ENCODE measurements at places on chromosomes 4 and X.

DNA sequence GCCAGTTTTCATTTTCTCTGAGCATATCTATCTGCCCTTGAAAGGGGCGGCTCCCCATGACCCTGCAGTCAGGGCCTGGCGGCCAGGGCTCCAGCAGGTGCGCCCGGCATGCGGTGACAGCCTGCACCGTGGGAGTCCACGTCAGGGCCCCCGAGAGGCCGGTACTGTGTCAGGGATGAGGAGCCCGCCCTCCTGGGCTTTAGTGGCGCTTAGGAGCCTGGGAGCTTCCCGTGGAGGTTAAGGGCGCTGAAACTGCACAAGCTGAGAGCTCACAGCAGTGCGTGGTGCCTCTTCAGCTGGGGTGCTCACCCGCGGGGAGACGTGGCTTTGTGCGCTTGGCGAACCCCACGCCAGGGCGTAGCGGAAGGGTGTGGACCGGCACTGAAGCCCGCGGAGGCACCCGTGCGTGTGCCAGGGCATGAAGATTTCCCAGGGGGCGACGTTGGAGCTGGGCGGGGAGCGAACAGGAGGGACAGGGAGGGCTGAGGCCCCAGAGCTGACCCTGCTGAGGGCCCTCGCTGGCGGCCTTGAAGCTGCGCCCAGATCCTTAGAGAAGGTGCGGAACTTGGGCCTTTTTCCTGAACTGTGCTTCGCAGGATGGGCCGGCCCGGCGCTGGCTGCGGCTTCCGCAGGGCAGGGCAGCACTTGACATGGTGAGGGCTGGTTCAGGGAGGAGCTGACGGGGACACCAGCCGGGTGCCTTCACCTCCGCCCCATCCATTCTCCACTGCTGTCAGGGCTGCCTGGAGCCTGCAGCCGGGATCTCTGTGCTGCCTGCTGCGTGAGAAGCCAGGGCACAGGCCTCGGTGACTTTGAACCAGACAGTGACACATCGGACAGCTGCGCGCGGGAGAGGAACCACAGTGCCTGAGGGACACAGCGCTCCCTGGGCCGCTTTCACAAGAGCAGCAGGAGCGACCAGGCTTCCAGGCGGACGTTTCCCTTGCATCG lies 32.9 kb downstream of the HTT-AS start:
- DNase-seq: peak; percentile 75

DNA sequence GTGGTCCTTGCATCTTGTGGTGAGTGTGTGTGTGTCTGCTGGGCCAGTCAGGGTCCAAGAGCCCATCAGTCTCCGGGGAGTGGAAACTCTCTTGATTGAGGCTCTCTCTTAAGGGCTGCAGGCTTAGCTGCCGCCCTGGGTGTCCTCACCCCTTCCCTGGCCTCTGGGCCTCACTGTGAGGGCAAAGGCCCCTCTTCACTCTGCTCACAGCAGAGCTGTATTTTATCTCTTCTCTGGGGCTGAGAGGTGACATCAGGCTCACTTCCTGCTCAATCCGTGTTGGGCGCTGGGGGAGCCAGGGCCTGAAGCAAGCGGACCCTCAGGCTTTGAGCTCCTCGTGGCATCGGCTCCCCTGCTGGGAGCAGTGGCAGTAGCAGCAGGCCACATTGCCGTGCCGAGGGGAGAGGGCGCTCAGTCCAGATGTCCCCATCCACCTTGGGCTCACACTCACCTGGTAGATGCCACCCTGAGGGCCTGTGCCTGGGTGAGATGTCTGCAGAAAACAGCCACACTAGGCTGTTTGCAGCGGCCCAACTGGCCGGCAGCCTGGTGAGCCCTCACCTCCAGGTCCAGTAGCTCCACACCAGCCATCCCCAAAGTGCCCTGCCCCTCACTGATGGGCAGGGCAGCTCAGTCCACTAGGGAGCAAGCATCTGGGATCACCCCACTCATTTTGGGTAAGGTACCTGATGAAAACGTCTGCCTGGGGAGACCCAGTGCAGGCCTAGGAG lies 24.7 kb upstream of the PRPS1 start:
- DNase-seq: no peak

GRCh38 chr4:186746581-186746980 lies 22.9 kb upstream of the FAT1 start:
- no peak for DNase-seq

GRCh38 chr4:6324999-6325787 lies 55.5 kb downstream of the WFS1 start:
- DNase-seq: peak; percentile 76

DNA sequence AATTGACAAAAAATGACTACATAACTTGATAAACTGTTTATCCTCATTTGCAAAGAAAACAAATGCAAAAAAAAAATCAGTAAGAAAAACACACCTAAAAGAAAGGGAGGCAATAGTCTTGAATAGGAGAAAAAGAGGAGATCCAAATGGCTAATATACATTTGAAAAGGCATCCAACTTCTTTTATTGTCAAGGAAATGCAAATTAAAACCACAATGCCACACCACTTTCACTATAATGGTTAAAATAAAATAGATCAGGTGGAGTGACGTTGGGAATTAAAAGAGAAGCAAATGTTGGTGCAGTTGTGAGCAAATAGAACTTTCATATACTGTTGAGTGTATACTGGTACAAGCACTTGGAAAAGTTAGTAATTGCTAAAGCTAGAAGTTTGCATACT lies 3.6 kb downstream of the DCAF4L1 start:
- DNase-seq: no peak

DNA sequence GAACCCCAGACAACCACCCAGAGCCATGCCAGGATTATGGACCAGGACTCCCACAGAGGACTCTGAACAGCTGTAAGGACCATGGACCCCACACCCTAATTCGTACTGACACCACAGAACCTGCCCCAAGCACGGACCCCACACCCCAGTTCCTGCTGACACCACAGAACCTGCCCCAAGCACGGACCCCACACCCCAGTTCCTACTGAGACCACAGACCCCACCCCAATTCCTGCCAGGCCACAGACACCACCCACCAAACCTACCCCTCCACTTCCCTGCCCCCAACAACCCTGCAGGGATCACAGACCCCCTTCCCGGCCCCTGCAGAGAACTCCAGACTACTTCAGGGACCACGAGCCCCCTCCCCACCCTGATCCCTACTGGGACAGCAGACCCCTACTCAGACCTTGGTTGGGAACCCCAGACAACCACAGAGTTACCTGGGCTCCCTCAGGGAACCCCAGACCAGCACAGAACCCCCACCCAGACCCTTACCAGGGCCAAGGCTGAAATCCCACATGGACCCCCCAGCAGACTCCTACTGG lies 1.4 kb upstream of the DHRSX start:
- DNase-seq: no peak

DNA sequence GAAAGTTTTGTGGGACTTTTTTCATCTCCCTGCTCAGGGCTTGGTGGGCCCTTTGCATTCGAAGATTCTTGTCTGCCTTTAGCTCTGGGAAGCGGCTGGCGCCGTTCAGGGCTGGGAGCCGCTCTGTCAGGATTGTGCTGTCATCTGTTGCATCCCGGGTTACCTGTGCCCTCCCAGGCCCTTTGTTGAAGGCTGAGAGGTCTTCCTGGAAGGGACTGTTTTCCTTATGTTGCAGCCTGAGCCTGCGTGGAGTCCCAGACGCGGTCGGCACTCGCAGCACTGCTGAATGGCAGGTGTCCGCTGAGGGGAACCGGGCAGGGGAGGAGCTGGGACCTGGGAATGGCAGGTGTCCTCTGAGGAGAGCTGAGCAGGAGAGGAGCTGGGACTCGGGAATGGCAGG lies 15.9 kb downstream of the RGS12 start:
- DNase-seq: no peak

- no peak for DNase-seq
Measured at GRCh38 chr4:75777589-75777988, 53.2 kb downstream of the USO1 start.

- no peak for DNase-seq
Measured at GRCh38 chrX:70921709-70922352, 9.1 kb downstream of the SLC7A3 start.

DNA sequence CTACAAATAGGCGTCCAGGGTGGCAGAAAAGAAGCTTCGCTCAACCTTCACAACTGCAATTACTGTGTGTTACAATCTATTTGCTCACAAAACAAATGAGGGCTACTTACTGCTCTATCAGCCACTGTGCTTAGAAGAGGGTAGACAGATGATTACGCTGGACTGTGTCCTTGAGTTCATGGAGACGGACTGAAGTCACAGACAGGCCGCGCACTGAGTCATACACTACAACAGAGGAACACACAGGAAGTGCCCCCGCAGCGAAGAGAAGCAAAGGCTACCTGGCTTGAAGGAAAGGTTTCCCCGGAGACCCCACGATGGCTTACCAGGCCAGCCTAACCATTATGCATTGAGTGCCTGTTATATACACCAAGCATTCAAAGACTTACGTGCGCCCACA lies 25.6 kb downstream of the FAT1 start:
- DNase-seq: no peak

DNA sequence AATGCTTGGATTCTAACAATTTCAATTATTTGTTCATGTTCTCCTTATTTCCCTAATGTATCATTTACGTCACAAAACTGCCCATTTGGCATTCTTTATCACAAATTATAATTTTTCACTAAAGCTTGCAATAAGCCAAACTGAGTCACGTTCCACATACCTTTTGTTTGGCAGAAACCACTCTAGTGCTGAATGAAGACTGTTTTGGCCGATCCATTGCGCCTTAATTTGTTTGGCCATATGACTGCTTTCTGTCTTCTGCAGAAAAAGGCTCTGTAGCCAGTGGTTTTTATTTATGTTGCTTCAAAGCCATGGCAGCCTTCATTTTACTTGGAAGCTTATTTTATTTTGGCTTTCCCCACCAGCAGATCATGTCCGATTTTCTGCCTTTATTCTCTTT lies 184.4 kb upstream of the HAND2 start:
- DNase-seq: no peak

GRCh38 chrX:19791562-19791961 lies 95.8 kb downstream of the SH3KBP1 start:
- peak; percentile 15 for DNase-seq

- no peak for DNase-seq
Measured at GRCh38 chrX:47129899-47130358, 14.6 kb downstream of the NDUFB11 start.

- no peak for DNase-seq
Measured at GRCh38 chr4:174553031-174553430, 30.7 kb upstream of the HPGD start.

GRCh38 chrX:447052-447451 lies 60.3 kb upstream of the PPP2R3B start:
- no peak for DNase-seq

DNA sequence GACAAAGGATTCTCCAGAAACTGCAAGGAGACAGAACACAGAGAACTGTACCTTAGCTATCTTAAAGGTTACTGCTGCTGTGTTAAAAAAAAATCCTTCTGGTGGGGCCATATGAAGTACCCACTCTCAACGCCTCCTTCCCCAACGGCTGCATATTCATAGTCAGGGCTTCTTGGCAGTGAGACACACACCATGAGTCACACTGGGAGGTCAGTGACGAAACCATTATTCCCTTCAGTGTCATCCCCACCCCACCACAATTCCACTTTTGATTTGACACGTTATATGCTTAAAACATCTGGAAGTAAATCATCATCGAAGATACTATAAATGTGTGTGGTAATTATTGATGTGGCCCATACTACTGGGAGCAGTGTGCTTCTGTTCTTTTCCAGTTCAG lies 271.5 kb downstream of the LDB2 start:
- DNase-seq: peak; percentile 71

DNA sequence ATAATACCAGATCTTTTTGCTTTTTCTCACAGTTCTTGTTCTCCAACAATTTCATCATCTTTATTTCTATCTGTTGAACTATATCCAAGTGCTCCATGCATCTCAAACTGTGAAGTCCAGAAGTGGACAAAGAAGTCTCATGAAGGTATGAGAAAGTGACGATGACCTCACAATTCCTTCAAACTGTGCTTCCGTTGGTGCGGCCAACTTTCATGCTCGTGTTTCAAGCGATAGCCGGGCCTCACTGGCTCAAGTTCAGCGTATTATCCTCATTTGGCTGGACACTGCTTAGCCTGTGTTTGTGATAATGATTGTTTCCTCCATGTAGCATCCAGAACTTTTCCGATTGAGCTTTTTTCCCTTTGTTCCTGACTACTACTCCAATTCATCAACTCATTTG lies 143.1 kb downstream of the PALLD start:
- DNase-seq: no peak

- no peak for DNase-seq
Measured at GRCh38 chrX:125765347-125765746, 400.7 kb downstream of the DCAF12L2 start.

- DNase-seq: no peak
Measured at GRCh38 chr4:126264839-126265238, 950.1 kb downstream of the FAT4 start.

DNA sequence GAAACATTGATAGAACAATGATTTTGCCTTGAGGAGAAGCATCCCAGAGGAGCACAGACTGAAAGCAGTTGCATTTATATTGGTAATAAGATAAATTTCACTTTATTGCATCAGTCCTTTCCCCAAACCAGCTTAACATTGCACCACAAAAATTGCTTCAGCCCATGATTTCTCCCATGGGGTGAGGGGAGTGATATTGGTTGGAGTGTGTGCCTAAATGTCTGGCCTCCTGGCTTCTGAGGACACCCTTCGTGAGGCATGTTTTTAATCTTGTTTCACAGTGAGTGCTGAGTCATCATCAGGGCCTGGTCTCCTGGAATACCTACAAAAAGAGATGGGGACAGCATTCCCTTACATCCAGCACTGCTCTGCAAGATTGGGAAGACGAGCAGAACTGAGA lies 487.9 kb downstream of the C4orf33 start:
- DNase-seq: no peak

DNA sequence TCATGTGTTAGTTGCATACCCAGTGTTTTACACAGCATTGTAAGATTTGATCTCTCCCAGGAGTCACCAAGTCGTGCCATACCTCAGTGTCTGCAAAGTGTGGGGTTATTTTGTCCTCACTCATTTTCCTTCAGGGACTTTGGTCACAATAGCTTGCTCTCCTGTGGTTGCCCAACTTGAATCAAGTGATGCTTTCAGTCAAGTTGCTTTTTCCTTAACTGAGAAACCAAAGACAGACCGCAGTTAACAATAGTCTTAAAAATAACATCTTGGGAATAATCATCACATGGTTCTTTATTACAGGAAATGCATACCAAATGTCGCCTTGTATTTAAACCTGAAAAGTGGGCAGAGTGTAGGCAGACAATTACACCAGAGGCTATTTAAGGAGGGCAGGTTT lies 44.5 kb upstream of the NDP start:
- no peak for DNase-seq

- DNase-seq: no peak
Measured at GRCh38 chr4:145230726-145231125, 50.3 kb upstream of the OTUD4 start.

All from Daoy (cell line).